ENCODE measurements at places on chromosomes 13 and 19.

- DNase-seq, result no peak
These were observed 371.1 kb downstream of the PCDH9 start for GRCh38 chr13:66859078-66859477.

DNA sequence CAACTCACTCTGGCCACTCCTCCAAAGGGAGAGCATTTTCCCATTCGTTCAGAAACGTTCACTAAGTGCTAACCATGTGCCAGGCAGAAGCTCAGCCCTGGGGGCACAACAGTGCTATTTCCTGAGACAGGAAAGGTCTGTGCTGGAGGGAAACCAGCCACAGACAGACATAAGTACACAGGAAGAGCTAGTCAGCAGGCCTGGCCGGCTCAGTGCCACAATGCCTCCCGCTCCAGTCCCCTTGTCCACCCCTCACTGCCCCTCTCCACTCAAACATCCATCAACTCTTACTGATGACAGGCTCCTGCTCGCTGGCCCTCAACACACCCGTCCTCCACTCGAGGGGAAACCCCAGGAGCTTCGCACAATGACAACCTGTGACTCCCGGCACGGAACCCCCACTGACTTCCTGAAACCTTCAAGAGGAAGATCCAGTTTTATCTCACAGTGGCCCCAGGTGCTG, 11.3 kb upstream of the PLA2G4C start:
- DNase-seq, result no peak

GRCh38 chr13:109159650-109160309, 530.4 kb downstream of the MYO16 start:
- no peak for DNase-seq

DNA sequence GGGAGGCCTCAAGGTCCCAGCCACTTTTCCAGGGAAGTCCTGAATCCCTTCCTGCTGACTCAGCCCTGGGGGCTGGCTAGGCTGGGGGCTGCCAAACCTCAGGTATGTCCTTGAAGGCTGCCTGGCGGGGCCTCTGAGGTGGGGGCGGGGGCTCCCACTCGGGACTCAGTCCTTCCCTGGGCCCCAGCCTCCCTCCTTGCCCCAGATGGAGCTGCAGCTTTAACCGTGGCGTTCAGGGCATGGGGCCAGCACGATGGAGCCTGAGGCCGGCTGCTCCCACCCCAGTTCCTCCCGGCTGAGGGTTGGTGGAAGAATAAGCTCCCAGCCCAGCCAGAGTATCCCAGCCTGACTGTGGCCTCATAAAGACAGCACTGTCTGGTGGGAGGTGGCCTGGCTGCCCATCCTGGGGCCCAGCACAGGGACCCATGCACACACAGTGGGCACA, 12.4 kb downstream of the CILP2 start:
- DNase-seq, result no peak

DNA sequence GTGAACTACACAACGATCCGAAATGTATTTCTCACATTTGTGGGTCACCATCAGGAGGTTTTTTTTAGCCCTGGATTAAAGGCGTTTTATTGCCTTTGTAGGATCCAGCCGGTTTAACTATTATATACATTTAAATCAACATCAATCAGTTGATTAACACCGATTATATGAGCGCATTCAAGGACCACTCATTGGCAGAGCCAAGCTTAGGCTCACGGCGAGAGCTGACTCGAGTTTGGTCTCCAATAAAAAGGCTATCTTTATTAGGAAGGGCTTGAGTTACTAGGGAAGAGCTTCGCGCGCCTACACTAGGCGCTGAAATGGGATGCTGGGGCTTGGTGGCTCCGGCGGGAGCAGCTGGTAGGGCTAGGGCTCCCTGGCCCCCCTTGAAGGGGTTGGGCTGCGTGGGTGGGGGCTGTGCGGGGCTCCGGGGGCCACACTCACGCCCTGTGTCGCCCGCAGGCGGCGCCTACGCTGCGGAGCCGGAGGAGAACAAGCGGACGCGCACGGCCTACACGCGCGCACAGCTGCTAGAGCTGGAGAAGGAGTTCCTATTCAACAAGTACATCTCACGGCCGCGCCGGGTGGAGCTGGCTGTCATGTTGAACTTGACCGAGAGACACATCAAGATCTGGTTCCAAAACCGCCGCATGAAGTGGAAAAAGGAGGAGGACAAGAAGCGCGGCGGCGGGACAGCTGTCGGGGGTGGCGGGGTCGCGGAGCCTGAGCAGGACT, 4.2 kb downstream of the PDX1 start:
- no peak for DNase-seq

GRCh38 chr13:73677048-73677601, 457.1 kb downstream of the KLF12 start:
- no peak for DNase-seq

GRCh38 chr13:51920267-51920666, 58.5 kb downstream of the CCDC70 start:
- DNase-seq, result peak; percentile 72

GRCh38 chr19:28425046-28425931, 787.7 kb downstream of the UQCRFS1 start:
- DNase-seq, result no peak

GRCh38 chr13:103007427-103007762, 58.8 kb downstream of the SLC10A2 start:
- DNase-seq, result no peak

DNA sequence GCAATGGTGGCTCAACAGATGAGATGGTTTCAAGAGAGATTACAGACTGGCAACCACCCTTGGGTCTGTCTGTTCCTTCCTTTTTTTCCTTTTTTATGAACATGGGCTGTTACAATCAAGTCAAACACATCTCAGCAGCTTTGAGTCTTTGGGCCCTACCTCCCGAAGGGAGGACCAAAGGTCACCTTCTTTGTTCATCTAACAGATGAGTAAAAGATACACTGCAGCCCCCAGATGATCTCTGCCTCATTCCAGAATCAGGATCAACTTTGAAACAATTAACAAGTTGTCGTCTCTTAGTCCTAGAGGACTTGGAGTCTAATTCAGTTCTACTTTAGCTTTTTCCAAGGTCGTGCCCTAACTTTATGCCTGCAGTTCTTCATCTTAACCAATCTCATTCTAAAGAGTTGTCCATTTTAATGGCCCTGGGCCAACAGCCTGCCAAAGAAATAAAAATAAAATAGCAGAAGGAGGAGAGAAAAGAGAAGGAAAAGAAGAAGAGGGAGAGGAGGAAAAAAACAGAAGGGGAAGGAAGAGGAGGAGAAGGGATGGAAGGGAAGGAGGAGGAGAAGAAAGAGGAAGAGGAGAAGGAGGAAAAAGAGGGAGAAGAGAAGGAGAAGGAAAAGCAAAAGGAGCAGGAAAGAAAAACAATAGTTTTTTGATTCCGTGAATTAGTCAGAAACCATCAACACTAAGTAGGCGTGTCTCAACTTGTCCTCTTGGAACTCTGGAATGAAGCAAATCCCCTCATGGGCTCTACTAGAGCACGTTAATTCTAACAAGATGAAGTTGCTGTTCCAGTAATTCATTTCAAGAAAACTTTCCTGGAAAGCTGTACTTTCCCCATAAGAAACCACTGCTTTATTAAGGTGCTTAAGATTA, 281.2 kb downstream of the FOXO1 start:
- DNase-seq, result no peak

DNA sequence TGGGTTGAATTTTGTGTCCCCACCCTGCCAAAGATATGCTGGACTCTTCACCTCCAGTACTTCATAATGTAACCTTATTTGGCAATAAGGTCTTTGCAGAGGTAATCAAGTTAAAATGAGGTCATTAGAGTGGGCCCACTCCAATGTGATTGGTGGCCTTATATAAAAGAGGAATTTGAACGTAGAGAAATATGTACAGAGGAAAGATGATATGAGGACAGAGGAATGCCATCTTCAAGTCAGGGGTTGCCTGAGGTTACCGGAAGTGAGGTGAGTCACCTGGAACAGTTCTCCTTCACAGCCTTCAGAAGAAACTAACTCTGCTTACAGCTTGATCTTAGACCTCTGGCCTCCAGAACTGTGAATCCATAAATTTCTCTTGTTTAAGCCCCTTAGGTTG, 69.9 kb downstream of the GPC5 start:
- DNase-seq, result no peak

DNA sequence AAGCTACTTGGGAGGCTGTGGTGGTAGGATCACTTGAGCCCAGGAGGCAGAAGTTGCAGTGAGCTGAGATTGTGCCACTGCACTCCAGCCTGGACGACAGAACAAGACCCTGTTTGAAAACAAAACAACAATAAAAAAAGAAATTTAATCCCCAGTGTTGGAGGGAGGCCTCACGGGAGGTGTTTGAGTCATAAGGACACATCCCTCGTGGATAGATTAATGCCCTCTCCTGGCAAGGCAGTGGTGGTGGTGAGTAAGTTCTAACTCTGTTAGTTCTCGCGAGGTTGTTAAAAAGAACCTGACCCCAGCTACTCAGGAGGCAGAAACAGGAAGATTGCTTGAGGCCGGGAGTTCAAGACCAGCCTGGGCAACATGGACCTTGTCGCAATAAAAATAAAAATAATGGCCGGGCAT, 27.6 kb upstream of the SIN3B start:
- no peak for DNase-seq

DNA sequence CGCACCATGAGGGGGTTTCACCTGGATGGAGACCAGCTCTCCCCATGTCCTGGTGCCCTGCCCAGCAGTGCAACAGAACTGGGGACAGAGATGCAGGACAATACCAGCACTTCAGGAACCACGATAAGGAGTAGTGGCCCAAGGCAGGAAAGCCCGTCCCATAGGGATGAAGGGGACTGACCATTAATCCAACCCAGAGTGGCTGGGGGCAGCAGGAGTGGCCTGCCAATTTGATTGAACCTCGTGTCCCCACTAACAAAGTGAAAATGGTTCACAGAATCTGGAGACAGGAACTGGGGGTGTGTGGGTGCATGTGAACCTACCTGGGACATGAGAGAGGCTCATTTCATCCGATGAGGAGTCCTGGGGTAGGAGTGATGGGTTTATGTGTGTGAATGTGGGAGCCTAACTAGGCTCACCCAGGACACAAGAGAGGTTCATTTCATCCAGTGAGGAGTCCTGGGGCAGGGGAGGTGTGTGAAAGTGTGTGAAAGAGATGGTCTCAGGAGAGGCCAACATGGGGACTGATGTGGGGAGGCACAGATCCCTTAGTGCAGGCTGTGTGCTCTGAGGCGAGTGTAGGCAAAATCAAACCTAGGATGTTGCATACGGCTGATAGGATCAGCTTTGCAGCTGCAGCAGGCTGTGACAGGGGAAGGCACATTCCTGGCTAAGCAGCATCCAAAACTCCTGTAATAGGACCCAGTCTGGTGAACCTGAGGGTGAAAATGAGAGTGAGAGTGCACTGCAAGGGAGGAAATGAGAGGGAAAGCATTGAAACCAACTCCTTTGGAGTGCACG, 98.2 kb downstream of the ZNF429 start:
- DNase-seq, result no peak

DNA sequence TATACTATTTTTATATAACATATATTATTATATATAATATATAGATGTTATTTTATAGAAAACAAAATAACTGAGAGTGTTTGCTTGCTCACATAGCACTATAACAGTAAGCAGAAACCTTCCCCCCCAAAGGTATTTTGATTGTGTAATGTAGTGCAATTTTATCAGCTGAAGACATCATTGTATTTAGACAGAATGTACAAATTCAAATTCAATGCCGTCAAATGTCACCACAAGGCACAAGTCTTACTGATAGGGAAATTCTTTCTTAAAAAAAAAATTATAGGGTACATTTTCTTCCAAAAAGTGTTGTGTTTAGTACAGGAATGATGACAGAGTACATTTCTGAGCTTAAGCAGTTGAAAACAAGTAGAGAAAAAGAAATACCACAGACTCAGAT, 1147.1 kb upstream of the SPRY2 start:
- DNase-seq, result no peak

GRCh38 chr13:99973163-99973807, 1.7 kb upstream of the ZIC5 start:
- DNase-seq, result no peak

- DNase-seq, result no peak
These were observed 27.2 kb downstream of the CNMD start for GRCh38 chr13:52712385-52712784.

DNA sequence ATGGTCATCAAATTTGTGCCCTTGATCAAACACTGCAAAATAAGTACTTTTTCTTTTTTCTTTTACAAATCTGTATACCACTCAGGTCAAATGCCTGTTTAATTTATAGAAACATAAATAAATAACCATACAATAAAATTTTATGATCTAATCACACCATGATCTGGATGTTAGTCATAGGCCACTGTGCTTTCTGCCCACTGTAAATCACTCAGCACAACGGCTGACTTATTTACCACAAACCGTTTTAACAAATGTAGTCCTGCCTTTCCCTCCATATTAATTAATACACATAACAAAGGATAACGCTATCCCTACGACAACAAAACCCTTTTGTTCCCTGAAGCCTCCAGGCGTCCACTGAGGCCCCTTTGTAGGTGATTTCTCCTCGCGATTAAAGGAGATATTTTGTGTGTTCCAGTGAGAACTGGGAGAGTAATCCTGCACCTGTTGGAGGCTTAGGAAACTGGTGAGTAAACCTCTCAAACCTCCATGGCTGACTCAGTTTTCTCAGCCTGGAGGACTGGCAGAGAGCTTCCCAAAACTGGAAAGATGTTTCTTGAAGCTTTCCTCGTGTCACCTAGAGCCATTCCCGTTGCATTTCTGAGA, 477.1 kb upstream of the SGCG start:
- no peak for DNase-seq

- DNase-seq, result no peak
These were observed 115.3 kb downstream of the TBC1D4 start for GRCh38 chr13:75366380-75367280.

- no peak for DNase-seq
These were observed 1320.2 kb upstream of the PCDH9 start for GRCh38 chr13:68550330-68550729.

DNA sequence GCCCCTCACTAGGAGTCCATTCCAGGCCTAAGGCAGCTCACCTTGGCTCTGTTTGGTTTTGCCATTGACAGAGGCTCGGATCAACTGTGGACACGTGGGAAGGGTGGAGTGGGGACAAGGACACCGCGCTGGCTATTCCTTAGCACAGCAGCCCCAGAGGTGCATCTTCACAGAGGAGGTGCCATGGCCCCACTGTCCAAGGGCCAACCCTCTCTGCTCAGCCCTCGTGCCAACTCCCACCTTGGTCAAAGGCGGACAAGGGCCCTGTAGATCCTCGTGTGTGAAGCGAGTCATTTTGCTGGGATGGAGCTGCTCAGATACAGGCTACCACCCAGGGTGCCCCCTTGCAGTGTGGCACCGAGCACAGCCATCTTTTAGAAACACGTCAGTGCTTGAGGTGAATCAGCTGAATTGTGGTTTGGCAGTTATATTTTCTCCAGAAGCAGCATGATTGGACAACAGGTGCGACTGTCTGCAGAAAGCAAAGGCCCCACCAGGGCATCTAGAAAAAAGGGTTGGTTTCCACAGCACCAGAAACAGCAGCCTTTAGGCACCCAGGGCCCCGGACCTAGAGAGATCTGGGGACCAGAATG, 192.1 kb upstream of the GPR12 start:
- no peak for DNase-seq

GRCh38 chr19:8149261-8150094, at the start of gene FBN3:
Gene FBN3, minus strand, starts transcription at chr19:8149592. Its CDS starts 2,112 bp downstream, at chr19:8147480.
- no peak for DNase-seq

GRCh38 chr19:34165295-34165738, 7.0 kb upstream of the LSM14A start:
- peak; percentile 25 for DNase-seq

GRCh38 chr13:83297586-83298290, 584.5 kb downstream of the SLITRK1 start:
- DNase-seq, result no peak

- DNase-seq, result no peak
These were observed 45.2 kb downstream of the ABCC4 start for GRCh38 chr13:95256091-95256490.

- DNase-seq, result no peak
These were observed 109.6 kb upstream of the CACNA1A start for GRCh38 chr19:13615890-13616289.
